Fibroblast of skin of left biceps (primary cell): ENCODE measurements at places on chromosomes 2 and 18.

GRCh38 chr2:196987649-196988364, 61.3 kb upstream of the PGAP1 start:
- DNase-seq: peak; percentile 86

DNA sequence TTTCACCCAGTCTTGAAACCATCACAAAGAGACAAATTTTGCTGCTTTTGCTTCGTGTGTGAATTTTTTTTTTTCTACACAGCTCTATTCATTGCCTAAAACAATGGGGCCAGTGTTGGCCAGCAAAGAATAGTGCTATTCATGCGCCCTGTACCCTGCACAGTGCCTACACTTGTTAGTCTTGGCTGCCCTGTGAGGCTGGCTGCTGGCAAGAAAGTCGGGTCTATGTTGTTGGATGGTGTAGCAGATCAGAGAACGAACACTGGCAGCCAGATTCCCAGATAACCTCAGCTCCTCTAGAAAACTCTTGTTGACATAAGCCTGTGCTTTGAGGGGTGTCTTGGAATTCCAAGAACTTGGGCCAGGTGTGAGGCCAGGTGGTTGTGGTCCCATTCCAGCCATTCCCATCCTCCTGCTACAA, 455.7 kb upstream of the TCF4 start:
- no peak for DNase-seq

GRCh38 chr2:201320701-201321100, 36.4 kb downstream of the FLACC1 start:
- no peak for DNase-seq

GRCh38 chr2:21561965-21562364, 438.2 kb downstream of the TDRD15 start:
- no peak for DNase-seq

DNA sequence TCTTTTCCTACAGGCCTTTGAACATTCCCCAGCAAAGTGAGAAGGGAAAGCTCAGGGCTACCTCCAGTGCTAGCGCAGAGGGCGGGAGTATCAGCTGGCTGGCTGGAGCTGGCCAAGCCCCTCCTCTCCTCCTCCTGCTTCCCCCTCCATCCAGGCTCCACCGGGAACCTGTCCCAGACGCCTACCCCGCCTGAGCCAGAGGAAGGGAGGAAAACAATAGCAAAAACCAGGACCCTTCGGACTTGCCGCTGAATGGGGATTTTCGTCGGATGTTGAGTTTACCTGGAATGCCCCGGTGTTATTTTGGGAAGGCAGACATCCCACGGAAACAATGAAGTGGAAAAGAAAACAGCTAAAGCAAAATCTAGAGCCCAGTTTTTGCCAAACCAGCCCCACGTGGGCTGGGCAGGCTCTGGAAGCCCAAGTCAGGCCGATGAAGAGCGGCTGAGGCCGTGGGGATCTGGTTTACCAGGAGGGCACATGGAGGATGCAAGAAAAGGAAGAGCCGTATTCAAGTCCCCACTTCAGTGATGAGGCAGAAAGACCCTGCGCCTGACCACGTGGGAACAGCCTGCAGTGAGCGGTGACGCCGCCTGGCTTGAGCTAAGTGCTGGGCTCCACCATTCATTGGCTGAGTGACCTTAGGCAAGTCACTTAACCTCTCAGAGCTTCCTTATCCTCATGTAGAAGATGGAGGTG, 100.4 kb upstream of the LCLAT1 start:
- no peak for DNase-seq

GRCh38 chr2:233408366-233409285, 54.3 kb downstream of the DGKD start:
- DNase-seq: no peak

DNA sequence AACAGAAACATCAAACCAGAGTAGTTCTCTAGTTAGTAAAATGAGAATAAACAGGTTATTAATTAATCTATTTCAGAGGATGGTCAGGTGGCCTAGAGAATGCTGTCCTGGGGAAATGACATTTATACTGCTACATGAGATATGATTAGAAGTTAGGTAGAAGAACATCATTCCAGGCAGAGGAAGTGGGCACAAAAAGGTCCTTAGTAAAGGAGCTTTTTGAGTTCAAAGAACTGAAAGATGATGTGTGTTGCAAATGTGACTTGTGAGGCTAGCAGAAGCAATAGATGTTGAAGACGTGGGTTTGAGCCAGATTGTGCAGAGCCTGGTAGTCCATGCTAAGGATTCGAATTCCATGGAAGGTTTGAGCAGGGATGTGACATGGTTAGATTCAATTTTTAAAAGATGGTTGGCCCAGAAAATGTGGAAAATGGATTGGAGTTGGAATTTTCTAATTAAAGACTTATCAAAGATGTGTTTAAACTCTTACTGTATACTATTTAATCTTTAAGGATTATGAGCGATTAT, 34.2 kb downstream of the RAB10 start:
- DNase-seq: no peak

- DNase-seq: no peak
Measured at GRCh38 chr2:134457353-134457752, 203.5 kb downstream of the MGAT5 start.

DNA sequence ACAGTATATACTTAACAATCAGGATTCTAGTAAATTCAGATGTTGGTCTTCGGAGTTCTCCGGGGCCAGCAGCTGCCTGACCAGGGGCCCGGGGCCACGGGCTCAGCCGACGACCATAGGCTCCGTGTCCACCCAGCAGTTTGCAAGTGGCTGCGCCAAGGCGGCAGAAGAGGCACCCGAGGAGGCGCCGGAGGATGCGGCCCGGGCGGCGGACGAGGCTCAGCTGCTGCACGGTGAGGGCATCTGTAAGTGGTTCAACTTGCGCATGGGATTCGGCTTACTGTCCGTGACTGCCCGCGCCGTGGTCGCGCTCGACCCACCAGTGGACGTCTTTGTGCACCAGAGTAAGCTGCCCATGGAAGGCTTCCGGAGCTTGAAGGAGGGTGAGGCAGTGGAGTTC, 136.3 kb downstream of the NUP35 start:
- DNase-seq: no peak

- no peak for DNase-seq
Measured at GRCh38 chr2:69483024-69483423, 45.8 kb upstream of the NFU1 start.

DNA sequence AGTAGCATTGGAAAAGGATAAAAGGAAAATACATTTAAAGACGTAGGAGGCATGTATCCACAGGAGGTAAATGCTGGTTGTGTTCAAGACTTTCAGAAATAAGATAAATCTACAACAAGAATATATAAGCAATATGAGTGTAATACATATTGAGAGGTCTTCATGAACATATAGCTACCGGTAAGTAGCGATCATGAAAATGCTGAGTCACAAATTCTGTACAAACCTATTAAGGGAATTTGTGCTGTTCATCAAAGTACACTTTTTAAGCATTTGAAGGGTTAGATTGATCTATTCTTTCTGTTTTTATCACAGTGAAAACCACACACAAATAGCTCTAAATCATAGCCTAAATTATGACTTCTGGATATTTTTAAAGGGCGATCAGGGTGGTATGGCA, 173.1 kb upstream of the NYAP2 start:
- DNase-seq: no peak

GRCh38 chr2:150339282-150339681, 148.2 kb downstream of the RND3 start:
- no peak for DNase-seq

GRCh38 chr2:45648636-45649035, 2.8 kb upstream of the PRKCE start:
- no peak for DNase-seq

DNA sequence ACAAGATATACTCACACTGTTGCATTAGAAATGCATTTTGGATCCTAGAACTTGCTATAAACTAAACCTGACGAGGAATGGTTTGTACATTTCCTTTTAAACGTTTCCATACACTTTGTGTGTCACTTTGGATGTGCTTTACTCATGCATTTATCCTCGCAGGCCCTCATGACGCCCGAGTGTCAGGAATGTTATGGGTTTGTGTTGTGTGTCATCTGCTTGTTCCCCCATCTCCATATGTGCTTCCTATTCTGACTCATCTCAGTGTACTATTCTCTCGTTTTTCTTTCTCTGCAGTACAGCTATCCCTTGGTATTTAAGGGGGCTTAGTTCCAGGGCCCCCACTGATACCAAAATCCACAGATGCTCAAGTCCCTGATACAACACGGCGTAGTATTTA, 121.5 kb upstream of the RASGRP3 start:
- DNase-seq: peak; percentile 93

GRCh38 chr18:12458771-12459170, 51.0 kb downstream of the PRELID3A start:
- no peak for DNase-seq

DNA sequence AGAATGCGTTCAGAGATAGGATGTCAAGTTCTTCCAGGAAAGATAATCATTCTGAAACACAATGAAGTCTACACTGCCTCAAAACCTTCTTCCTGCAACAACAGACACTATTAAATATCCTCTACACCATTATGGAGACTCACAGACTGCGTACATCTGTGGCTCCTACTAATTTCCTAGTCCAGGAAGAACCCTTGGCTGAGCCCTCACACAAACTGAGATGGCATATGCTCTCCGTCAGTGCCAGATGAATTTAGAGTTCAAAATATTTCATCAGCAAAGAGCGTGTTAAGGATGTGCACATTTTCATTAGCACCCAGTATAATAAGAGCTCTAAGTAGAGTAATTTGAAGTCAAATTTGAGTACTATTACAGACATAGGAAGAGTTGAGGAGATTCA, 117.2 kb downstream of the TCF4 start:
- no peak for DNase-seq

GRCh38 chr2:150653351-150653750, 165.9 kb upstream of the RND3 start:
- no peak for DNase-seq

- DNase-seq: no peak
Measured at GRCh38 chr2:173456960-173457359, 102.3 kb downstream of the CDCA7 start.

- DNase-seq: no peak
Measured at GRCh38 chr2:197786010-197786877, 1.1 kb upstream of the BOLL start.

DNA sequence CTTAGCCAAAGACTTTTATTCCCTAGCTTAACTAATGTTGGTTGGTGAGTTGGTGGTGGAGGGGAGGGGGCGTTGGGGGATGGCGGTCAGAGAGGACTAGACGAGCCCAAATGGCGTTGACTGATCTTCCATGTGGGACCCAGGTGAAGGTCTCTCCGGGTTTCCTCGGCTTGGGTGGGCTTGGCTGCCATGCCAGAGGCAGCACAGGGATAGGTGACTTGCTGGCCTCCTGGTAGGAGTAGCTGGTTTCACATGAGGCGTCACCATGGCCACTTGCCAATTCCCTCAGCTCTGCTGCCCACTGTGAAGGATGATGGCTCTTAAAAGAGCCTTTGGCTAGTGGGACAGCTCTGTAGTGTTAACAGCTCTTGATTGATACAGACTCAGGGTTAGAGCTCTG, 1337.0 kb upstream of the FAM98A start:
- DNase-seq: no peak

- no peak for DNase-seq
Measured at GRCh38 chr2:30701782-30702181, 105.5 kb downstream of the CAPN13 start.

GRCh38 chr2:121555008-121555407, 24.3 kb downstream of the RNU4ATAC start:
- DNase-seq: no peak

DNA sequence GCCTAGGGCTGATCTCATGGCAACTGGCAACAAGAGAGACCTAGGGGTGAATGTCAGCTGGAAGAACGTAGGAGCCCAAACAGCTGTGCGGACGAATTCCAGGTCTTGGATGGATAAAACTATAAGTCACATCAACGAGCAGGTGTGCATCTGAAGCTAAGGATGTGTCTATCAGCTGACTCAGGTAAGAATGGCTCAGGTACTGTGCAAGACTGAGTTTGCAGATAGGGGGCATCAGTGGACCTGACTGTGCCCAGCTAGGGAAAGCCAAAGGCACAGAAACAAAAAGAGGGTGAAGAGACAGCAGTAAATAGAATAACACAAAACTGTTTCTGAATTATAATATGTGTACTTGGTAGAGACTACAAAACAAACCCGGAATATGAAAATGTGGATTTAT, 357.3 kb downstream of the ZEB2 start:
- DNase-seq: no peak

GRCh38 chr2:72149556-72150156, 2.0 kb upstream of the CYP26B1 start:
- no peak for DNase-seq

- DNase-seq: no peak
Measured at GRCh38 chr18:26468931-26469340, 79.4 kb downstream of the KCTD1 start.

GRCh38 chr2:162125138-162125537, 26.9 kb downstream of the GCG start:
- no peak for DNase-seq

DNA sequence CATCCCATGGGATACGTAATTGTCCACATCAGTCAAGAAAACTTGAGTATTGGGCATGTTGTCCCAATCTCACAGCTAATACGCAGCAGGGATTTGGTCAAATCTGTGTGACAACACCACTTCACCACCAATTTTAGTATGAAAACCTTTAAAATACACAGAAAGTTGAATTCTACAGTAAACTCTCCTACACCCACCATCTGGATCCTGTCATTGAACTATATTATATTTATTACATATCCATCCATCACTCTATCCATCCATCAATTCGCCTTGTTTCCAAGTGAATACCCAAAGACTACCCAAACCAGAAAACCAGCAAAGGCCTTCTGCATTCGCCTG, 846 bp upstream of the FKBP7 start:
- no peak for DNase-seq

GRCh38 chr18:47294801-47295200, 43.3 kb upstream of the SKOR2 start:
- DNase-seq: no peak
